ENCODE measurements at places on chromosomes 3 and 15. TPM values are rescaled to one million over a fixed set of nuclear protein-coding genes. Genes with fewer than 3 reads are reported as not detected.

Gene KLHL40
- 7.7 TPM for total RNA-seq

Gene TTC21A
- total RNA-seq: 9.6 TPM

Gene PTX3
- 4.4 TPM for total RNA-seq

Gene LMAN1L
- total RNA-seq: 3.0 TPM

Gene MYO1E
- 48.5 TPM for total RNA-seq

Gene AVEN
- total RNA-seq: 11.6 TPM

Gene REC114
- not detected for total RNA-seq

Gene CD276
- 75.3 TPM for total RNA-seq

Gene CPN2
- total RNA-seq: not detected

Gene SKOR1
- 0.33 TPM for total RNA-seq

Gene FGD5
- 17.3 TPM for total RNA-seq

Gene CEP19
- total RNA-seq: 7.4 TPM

Gene TMEM44
- total RNA-seq: 17.5 TPM

Gene IL17RB
- 8.7 TPM for total RNA-seq

Gene ROPN1
- total RNA-seq: not detected

Gene SPSB4
- total RNA-seq: 13.7 TPM

Gene WDR72
- total RNA-seq: 1.4 TPM

Gene GAP43
- total RNA-seq: 25.6 TPM

Gene SLC6A11
- total RNA-seq: 10.4 TPM

Gene GOLGA6L7
- total RNA-seq: not detected

Gene IQCH
- 9.3 TPM for total RNA-seq

Gene GOLGA6L4
- 3.5 TPM for total RNA-seq

Gene FANCD2
- total RNA-seq: 11.7 TPM

Gene NME9
- 2.6 TPM for total RNA-seq

Gene RETNLB
- not detected for total RNA-seq

Gene ANKUB1
- total RNA-seq: not detected

Gene SLC22A13
- total RNA-seq: 0.27 TPM

Gene RLBP1
- total RNA-seq: 102 TPM

Gene B3GNT5
- total RNA-seq: 15.2 TPM

Gene DOCK3
- total RNA-seq: 13.9 TPM

Gene ANKRD63
- total RNA-seq: not detected

Gene FOXP1
- total RNA-seq: 152 TPM

Gene PP2D1
- not detected for total RNA-seq

Gene CCR8
- not detected for total RNA-seq

Gene MYO5C
- 18.4 TPM for total RNA-seq

Gene HCLS1
- total RNA-seq: 7.0 TPM

Gene ZWILCH
- total RNA-seq: 18.3 TPM

Gene TUSC7
- not detected for total RNA-seq

Gene FRMD4B
- total RNA-seq: 60.3 TPM

Gene PRR20G
- not detected for total RNA-seq

Gene SLC27A2
- 10.4 TPM for total RNA-seq

Gene CYP1A2
- not detected for total RNA-seq

Gene RBP2
- not detected for total RNA-seq

Gene TEX55
- total RNA-seq: not detected

Gene A4GNT
- 0.33 TPM for total RNA-seq

Gene LINGO1
- total RNA-seq: 35.2 TPM

Gene ZNF620
- 15.3 TPM for total RNA-seq

Gene TRPM1
- 52.6 TPM for total RNA-seq

Gene PLA2G4F
- total RNA-seq: 0.99 TPM

Gene MST1R
- total RNA-seq: 1.8 TPM

Gene ACTC1
- 136 TPM for total RNA-seq

Gene SOX14
- total RNA-seq: not detected

Gene FOXL2
- total RNA-seq: 6.7 TPM

Gene CMTM8
- total RNA-seq: 3.4 TPM

Gene FAM107A
- total RNA-seq: 18.9 TPM
